ENCODE measurements at places on chromosomes 1 and 21.

DNA sequence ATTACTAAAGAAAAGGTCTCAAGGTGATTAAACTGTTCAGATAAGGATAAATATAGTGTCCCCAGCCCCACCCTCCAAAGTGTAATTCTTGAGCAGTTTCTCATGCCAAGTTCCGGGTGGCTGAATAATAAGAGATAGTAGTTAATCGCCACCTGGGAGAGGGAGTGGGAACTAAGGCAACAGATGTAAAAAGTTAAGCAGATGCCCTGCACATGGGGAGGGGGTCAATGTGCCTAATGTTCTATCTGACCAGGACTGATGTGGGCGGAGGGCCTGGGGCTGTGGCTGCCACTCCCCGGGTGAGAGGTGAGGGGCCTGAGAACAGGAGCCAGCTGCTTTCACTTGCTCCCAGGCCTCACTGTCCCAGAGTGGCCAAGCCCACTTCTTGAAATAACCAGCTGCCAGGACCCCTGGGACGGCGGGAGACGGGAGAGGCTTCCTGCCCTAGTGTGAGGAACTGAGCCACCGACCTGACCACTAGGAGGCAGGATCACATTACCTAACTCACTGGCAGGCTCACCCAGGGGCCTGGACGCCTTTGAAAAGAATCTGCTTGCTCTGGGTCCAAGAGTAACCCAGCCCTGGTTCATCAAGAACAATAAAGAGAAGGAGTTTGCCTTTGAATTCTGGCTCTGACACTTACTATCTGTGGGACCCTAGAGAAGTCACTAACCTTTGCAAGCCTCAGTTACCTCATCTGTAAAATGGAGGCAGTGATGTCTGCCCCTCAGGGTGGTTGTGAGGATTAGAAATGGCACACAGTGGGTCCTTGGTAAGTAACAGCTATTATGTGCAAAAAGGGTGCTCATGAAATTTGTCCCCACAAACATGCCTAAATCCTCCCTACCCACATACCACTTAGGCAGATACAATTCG, 179.2 kb downstream of the ATG4C start:
- DNase-seq = peak; percentile 23

DNA sequence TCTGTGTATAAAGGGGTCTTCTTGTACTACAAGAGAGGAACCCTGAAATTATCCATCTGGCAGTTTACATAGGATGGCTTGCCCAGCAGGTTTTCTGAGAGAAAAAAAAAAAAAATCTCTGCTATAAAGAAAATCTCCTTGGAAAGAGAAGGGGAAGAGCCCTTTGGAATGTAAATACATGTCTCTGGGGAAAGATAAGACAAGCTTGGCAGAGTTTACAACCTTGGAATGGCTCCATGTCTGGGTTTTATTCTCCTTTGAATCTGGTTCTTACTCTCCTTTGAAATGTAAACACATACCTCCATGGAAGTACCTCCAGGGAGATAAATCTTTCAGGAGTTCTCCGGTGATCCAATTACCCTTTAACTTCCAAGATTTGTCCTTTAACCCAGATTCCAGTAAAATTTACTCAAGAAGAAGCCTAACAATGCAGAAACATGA, 45.1 kb upstream of the DNAH14 start:
- DNase-seq = no peak

GRCh38 chr1:11749203-11749689, 12.7 kb upstream of the C1orf167 start:
- DNase-seq = no peak

DNA sequence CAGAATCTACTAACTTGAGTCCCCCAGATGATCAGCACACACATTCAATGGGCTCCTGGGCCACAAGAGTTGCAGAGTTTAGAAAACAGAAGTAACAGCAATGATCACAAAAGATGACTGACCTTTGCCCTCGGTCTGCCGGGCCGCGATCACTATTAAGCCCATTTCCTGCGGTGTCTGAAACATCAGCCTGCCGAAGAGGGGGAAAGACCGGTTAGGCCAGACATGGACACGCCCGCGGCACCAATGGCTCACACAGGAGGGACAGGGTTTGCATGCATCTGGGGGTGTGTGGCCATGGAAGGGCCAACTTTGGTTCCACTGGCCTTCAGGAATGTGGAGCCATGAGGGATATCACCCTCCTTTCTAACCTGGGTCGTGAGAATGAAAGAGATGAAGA, 68.2 kb downstream of the SIM2 start:
- no peak for DNase-seq

- DNase-seq = no peak
These were observed 79.8 kb upstream of the RALGPS2 start for GRCh38 chr1:178645157-178645807.

- peak; percentile 69 for DNase-seq
These were observed 11.0 kb downstream of the PLEKHA6 start for GRCh38 chr1:204348722-204349121.

DNA sequence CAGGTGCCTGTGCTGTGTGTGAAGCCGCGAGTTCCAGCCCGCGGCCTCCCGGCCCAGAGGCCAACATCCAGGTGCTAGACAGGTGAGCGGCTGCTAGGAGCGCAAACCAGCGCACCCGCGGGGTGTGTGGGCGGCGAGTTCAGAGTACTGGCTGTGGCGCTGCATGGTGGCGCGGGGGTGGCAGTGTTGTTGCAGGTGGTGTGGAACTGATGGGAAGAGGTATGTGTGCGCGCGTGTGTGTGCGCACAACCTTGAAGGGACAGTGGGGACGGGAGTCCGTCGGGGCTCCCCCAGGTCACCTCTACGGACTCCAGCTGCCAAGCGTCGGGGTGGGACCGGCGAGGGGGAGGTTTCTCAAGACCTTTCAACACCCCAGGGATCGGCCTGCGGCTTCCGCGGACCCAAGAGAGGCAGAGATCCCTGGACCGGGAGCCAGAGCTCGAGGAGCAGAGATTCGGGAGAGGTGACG, 433 bp upstream of the DMBX1 start:
- no peak for DNase-seq

- no peak for DNase-seq
These were observed 103.8 kb downstream of the GREM2 start for GRCh38 chr1:240508201-240508600.

- DNase-seq = peak; percentile 30
These were observed 20.8 kb upstream of the EPB41 start for GRCh38 chr1:28893403-28894102.

DNA sequence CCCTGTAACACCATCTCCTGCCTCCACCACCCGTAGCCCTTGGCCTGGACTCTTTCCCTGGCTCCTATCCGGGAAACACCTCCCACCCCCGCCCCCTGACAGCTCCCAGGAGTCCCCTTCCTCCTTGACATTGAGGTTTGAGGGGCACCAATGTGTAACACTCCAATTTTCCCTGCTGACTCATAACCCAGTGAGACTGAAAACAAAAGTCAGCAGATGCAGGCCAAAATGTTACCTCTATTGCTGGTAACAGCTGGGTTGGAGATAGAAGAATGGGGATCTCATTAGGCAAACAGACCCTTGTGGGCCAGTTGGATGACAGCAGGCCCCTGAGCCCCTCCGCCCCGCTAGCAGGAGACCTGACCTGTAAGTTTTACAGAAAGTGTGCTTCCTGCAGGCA, 237.2 kb downstream of the KAZN start:
- peak; percentile 43 for DNase-seq

DNA sequence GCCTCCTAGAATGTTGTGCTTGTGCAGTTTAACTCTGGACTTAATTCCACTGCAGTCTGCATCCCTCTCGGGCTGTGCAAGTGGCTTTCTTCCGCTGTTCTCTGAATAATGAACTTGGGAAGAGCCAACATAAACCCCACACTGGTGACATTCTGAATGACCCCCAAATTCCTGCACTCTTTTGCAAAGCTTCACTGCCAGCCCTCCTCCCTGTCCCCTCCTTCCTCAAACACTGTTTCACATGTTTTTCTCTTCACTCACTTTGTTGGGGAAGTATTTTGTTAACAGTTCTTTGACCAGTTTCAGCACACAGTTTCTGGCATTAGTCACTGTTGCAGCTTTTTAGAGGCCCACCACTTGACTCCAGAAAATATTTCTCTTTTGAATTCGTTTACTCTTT, 39.7 kb downstream of the GNG12 start:
- DNase-seq = peak; percentile 50

- no peak for DNase-seq
These were observed 172.8 kb upstream of the SAMSN1 start for GRCh38 chr21:14718951-14719350.

DNA sequence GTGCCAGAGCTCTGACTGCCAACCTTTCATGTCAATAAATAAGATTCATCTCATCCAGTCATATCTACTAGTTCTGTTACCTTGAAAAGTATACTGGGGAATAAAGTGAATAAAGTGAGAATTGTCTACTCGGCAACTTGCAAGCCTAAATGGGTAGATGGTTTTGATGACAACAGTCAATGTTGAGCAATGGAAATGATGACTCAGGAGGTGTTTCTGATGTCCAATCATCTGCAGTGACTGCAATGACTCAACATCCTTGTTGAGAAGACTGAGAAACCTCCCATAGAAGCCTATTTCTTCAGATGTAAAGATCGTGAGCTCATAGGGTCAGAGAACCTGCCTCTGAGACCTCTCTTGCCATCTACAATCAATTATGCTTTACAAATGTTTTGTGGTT, 276.4 kb downstream of the SPATA17 start:
- no peak for DNase-seq

DNA sequence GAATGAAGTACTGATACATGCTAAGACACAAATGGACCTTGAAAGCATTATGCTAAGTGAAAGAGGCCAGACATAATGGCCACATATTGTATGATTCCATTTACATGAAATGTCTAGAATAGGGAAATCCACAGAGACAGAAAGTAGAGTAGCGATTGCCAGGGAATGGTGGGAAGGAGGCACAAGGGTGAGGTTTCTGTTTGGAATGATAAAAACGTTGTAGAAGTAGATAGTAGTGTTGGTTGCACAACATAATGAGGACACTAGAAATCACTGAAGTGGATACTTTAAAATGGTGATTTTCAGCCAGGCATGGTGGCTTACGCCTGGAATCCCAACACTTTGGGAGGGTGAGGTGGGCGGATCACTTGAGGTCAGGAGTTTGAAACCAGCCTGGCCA, 97.6 kb upstream of the VANGL1 start:
- DNase-seq = no peak

GRCh38 chr1:58465825-58466629, 80.5 kb downstream of the OMA1 start:
- DNase-seq = no peak

GRCh38 chr21:42165901-42166300, 53.0 kb upstream of the ABCG1 start:
- DNase-seq = no peak

GRCh38 chr1:204363335-204364114, 3.8 kb upstream of the PLEKHA6 start:
- DNase-seq = peak; percentile 60

- DNase-seq = no peak
These were observed 141.4 kb downstream of the SYF2 start for GRCh38 chr1:25090707-25091422.

Measured in fibroblast of the conjunctiva (primary cell).